Left renal cortex interstitium (tissue), 4 donors: ENCODE measurements at places on chromosomes 1 and 21.

- DNase-seq: no peak
Observed at GRCh38 chr1:40840526-40841323, 21.4 kb downstream of the CITED4 start.

- no peak for DNase-seq
Observed at GRCh38 chr1:4178501-4179113, 278.5 kb upstream of the C1orf174 start.

DNA sequence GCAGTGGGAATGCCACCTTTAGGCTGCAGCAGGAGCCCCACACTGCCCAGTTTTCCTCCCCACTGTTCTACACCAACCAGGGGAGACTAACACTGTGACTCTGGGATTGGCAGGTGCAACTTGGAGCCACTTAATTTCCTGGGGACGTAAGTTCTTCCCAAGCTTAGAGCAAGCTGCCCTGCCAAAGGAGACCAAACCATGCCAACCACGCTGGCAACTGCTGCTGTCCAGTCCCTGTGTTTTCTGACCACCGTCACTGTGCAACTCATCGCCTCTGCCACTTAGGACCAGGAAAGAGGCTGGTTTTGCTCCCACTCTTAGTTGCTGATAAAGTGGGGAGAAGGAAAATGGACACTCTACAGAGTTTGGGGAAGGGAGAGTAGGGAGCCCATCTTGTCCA is 50.5 kb downstream of the VANGL1 start:
- DNase-seq: no peak

- DNase-seq: no peak
Observed at GRCh38 chr1:53511933-53512806, 53.0 kb downstream of the DMRTB1 start.

GRCh38 chr1:91795591-91796389 is 90.2 kb downstream of the TGFBR3 start:
- peak; percentile 62 for DNase-seq

DNA sequence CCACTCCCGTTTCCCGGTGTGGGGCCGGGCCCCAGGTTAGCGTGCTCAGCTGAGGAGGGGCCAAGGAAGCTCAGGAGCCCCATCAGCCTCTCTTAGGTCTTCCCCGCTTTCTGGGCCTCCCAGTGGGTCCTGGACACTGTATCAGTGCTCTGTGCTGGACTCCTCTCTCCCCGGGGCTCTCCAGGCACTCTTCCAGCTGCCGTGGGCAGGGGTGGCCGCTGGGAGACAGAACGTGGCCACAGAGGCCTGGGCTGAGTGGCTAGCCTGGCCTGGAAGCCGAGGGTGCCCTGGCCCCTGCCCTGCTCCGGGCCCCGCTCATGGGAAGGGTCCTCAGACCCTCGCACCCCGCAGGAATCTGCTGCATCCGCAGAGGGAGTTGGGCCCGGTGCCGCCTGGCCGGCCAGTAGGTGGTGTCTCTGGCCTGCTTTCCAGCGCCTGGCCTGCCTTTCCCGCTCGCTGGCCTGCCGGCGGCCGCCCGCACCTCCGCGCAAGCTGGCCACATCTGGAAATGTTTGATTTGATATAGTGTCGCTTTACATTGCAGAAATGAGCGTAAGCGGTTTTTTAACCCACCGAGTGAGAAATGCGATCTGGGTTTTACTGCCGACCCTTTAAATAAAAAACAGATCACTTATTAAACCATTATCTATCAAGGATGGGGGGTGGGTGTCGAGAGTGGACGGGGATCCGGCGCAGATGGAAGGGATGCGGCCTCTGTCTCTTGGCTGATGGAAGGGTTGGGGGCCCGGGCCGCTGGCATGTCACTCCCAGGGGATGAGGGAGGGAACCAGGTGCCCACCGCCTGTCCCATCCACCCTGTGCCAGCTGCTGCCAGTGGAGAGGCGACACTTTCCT is 74.4 kb upstream of the TTC34 start:
- no peak for DNase-seq

- DNase-seq: no peak
Observed at GRCh38 chr1:247287460-247287859, 31.6 kb downstream of the VN1R5 start.

GRCh38 chr1:228009828-228010775 is 3.3 kb downstream of the WNT3A start:
- DNase-seq: no peak

DNA sequence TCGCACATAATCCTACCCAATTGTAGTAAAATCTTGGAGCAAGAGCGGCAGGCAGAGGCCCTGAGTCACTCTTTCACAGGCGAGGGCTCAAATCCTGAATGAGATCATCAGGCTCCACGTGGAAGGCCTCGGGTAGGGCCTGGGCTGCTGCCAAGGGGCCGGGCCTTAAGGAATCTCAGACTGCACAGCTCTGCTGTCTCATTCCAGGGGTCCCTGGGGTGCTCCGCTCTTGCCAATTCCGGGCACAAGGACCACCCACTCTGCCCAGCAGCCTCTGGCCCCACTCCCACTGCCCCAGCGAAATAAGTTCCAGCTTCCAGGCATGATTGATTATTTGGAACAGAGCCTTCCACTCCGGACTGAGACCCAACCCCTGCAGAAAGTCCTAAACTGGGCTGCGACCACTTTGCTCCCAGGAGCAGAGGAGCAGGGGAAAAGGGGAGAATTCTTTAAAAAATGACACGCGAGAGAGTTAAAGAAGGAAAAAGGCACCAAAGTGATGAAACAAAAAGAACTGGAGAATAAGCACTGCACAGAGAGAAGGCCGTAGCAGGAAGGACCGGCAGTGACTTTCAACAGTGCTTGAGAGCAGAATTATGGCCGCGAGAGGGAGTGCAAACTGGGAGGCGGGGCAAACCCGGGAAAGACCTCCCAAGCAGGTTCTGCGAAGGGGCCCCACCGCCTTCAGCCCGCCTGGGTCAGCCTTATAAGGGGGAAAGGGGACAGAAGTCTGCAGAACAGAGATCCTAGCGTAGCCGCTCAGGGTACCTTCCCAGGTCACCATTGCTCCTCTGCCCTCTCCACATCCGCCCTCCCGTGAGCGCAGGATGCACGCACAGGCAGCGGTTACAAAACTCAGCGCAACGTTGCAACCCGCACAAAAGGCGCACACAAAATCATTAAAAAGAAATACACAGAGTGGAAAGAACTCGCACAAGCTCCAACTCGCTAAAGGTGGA is 2.0 kb downstream of the ADAMTS1 start:
- DNase-seq: no peak

DNA sequence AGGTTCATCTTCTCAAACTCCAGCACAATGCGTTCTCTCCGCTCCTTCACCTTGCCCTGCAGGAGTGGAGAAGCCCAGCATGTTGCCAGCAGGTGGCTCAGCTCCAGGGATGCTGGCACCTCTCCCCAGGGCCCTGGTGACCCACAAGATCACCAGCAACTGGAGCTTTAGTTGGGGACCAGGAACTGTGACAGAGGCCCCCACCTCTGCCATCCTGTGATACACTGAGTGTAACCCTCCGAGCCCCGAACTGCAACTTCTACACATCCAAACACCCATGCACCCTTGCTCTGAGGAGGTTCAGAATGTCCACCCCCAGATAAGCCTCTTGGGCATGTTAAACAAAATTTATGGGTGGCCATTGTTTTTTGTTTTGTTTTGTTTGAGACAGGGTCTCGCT is 4.5 kb upstream of the TRIM11 start:
- no peak for DNase-seq

DNA sequence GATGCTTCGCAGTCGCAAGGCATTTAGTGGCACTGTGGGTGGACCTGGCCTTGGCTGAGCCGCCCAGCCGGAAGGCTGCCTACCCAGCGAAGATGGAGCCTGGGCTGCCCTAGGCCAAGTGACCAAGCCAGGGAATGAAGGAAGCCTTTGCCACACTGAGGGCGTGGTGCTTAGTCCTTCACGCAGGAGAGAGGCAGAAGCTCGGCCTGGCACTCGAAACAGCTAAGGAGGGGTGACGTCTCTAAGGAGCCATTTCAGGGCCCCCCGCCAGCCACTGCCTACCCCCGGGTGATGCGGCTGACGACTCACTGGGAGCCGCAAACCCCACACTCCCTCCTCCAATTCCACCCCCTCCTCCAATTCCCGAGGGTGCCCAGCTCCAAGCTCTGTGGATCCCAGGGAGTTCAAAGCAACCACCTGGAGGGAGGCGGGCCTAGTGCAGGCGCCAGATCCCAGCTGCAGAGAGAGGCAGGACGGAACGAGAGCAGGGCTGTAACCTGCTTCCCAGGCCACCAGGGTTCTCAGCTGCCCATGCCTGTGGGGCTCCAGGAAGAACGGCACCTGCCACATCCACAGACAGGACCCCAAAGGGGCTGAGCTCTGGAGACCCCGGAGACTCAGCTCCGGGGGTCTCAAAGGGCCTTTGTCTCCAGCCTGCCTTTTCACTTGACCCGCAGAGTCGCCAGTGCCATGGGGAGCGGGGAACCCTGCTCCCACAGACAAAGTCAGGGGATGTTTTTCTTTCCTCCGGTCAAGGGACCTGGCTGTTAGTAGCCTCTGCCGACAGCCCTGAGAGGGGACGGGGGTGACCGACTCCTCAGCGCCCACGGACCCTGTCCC is 75.8 kb downstream of the ARHGEF16 start:
- no peak for DNase-seq

GRCh38 chr1:244878681-244879080 is 14.3 kb upstream of the HNRNPU start:
- no peak for DNase-seq

DNA sequence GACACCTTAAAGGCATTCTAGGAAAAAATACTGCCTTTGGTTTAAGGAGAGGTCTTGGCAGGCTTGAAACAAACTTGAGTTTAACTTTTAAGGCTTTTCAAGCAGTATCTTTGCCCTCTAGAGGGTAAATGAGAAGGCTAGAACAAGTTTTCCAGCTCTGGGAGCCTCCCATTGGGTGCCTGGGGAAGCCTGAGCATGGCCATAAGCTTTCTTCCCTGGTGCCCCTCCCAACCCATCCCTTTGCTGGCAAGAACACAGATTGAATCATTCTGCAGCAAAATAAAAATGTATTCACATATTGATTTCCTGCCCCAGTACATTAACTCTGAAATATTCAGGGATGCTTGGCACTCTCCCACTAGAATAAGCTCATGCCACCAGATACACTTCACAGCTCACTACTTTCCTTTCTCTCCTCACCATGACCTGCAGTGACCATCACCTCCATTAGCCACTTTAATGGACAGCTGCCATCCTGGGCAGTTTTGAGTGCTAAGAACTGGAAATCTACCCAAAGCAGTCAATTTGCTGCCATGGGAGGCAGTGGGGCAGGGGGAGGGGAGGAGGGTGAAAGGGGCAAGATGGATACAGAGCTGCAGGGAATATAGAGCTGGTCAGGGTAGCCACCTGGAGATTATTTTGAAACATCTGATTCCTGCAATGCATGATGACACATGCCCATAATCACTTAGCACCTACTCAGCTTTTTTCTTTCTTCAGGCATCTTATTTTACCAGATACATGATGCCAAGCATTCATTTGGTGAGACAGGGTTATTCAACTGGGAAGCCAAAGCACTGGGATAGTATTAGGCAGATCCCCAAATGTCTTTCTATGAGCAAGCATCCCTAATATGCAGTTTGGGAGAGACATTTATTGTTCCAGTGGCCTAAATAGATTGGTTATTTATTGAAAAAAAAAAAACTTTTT is 140.6 kb downstream of the SYT2 start:
- DNase-seq: no peak

DNA sequence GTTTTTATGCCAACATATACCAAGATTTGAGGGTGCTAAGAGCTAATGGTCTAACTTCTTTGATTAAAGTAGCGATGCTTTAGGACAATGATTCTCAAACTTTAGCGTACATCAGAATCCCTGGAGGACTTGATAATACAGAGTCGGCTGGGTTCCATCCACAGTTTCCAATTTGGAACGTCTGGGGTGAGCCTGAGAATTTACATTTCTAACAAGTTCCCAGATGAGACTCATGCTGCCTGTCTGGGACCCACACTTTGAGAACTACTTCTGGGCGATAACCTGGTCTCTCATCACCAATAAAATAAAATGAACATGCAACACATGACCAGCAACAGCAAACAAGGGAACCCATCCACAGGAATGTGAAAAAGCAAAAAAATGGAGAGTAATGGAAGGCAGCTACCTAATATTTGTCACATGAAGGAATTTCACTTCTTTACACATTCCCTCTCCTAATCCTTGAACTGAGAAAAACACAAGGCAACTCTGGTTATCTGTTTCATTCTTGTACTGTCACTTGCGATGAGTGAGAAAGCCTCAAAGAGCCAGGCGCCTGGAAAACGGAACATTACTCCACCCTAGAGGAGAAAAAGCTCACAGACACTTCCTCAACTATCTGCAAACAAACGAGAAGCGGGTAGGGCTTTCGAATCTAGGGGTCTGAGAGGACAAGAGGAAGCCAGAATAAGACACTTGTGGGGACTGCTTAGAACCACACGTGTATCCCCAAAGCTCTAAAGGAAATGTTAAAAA is 14.0 kb downstream of the HSF2BP start:
- DNase-seq: peak; percentile 48

DNA sequence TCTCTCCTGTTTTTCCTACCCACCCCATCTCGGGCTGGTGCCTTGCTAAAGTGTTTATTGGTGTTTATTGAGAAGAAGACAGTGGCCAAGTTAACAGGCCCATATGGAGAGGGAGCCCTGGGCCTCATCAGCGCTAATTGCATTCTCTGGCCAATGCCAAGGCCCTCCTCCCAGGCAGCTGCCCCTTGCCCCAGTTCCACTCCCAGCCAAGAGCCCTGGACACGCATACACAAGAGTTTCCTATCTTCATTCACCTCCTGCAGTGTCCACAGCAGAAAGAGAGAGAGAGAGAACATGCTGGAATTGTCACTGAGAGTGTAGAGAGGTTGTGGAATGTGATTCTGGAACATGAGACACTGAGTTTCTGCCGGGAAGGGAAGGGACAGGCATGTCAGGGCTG is 25.4 kb upstream of the VWA5B1 start:
- DNase-seq: no peak

DNA sequence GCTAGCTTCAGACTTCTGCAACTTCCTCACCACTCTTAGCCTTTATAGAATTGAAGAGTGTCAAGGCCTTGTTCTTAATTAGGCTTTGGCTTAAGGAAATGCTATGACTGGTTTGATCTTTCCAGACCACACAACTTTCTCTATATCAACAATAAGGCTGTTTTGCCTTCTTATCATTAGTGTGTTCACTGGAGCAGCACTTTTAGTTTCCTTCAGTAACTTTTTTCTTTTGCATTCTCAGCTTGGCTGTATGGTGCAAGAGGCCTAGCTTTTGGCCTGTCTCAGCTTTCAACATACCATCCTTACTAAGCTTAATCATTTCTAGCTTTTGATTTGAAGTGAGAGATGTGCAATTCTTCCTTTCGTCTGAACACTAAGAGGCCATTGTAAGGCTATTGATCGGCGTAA is 8.6 kb downstream of the PRKACB start:
- DNase-seq: no peak

GRCh38 chr1:214582289-214582891 is 20.6 kb upstream of the CENPF start:
- no peak for DNase-seq
